Left ventricle myocardium superior (tissue), 1 donor: ENCODE measurements at places on chromosomes 3 and 15.

DNA sequence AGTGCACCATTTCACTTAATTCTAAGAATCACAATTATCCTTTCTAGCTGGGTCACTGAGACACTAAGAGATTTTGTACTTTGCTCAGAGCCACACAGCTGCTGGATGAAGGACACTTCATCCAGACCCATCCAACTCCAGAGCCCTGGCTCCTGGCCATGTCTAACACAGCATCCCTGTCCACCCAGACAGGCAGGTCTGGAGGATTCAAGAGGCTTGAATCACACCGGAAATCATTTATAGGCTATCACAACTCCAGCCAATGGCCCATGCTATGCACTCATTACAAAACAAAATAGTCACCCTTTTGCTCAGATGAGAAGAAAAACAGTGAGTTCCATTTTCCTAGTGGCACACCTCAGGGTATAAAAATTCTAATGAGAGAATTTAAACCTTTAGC lies 198.2 kb upstream of the LMCD1 start:
- DNase-seq, result no peak

- DNase-seq, result no peak
Measured at GRCh38 chr3:171749124-171749523, 61.2 kb downstream of the PLD1 start.

DNA sequence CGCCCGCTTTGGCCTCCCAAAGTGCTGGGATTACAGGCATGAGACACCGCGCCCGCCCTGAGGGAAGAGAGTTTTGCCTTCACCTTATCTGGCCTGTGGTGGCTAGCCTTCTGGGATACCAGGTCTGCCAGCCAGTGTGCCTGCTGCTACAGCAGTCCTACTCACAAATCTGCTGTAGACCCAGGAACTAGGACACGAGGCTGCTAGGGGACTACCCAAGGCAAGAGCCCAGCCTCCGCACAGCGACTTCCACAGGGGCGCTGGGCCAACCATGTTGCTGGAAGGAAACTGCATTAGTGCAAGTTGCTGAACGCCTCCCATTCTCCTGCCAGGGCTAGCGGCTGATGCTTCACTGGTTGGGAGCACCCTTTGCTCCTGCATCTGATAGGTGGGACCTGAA lies 53.7 kb downstream of the DHX30 start:
- DNase-seq, result no peak

DNA sequence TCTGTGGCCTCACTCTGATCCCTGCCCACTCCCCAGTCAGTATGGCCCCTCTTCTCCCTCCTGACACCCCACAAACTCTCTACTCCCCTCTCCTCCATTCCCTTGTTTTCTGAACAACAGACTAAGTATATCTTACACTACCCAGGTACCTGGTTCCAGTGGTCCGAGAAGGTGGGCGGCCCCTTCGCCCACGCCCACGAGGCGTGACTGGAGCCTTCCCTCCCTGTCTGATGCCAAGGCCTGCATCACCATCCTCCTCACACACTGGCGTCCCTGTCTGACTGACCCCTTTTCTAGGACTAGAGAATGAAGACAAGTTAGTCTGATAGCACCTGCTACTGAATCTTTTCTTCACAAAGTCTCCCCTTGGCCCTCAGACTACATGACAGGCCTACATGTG lies 50.0 kb downstream of the TUBGCP4 start:
- DNase-seq, result no peak

GRCh38 chr3:37608061-37608702 lies 253.5 kb upstream of the CTDSPL start:
- DNase-seq, result no peak

DNA sequence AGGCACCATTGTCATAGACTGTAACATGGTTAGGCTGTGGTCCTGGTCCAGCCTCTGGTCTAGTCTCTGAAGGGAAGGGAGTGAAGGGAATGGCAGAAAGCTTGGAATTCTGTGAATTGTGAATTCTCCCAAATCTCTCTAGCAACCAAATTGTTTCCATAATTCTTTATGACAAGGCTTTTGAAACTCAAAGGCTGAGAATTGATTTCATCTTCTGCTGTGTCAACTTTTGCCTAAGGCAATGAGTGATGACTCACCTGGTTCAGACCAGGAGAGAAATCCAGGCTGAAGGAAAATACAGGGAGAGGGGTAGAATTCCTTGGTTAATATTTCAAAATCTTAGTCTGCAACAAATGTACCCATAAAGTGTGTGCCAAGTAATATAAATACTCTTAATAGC lies 82.6 kb upstream of the ADPGK start:
- DNase-seq, result no peak

DNA sequence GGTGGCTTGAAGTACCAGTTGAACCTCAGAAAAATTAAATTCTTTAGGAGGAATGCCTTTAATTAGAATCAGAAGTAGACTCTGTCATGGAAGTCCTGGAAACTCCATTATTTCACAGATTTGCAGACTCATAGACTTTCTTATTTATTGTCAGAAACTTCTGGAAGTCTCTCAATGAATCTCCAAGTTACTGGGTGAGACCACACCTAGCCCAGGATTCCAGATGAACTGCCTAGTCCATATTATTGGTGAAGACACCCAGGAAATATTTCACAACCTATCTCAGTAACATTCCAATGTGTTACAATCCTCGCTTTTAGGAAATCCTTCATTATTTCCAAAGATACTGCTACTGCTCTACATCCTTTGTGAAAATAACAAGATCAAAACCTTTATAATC lies 6.5 kb upstream of the THBS1 start:
- no peak for DNase-seq

GRCh38 chr3:33074217-33075067 lies 22.5 kb downstream of the GLB1 start:
- peak; percentile 51 for DNase-seq

DNA sequence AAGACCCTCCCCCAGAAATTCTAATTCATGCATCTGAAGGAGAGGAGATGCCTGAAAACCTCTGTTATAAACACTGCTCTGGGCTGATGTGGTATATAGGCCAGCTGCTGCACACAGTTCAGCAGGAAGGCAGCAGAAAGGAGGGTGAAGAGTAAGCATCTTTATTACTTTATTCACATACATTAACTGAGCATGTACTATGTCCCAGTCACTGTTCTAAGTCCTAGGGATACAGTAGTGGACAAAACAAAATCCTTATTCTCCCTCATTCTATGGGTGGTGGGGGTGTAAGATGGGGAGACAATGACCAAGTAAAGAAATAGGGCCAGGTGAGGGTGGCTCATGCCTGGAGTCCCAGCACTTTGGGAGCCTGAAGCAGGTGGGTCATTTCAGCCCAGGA lies 17.8 kb upstream of the CHRNB4 start:
- DNase-seq, result no peak

GRCh38 chr15:73337187-73337586 lies 31.6 kb downstream of the HCN4 start:
- DNase-seq, result no peak

- no peak for DNase-seq
Measured at GRCh38 chr3:72894976-72895552, 7.2 kb downstream of the GXYLT2 start.

DNA sequence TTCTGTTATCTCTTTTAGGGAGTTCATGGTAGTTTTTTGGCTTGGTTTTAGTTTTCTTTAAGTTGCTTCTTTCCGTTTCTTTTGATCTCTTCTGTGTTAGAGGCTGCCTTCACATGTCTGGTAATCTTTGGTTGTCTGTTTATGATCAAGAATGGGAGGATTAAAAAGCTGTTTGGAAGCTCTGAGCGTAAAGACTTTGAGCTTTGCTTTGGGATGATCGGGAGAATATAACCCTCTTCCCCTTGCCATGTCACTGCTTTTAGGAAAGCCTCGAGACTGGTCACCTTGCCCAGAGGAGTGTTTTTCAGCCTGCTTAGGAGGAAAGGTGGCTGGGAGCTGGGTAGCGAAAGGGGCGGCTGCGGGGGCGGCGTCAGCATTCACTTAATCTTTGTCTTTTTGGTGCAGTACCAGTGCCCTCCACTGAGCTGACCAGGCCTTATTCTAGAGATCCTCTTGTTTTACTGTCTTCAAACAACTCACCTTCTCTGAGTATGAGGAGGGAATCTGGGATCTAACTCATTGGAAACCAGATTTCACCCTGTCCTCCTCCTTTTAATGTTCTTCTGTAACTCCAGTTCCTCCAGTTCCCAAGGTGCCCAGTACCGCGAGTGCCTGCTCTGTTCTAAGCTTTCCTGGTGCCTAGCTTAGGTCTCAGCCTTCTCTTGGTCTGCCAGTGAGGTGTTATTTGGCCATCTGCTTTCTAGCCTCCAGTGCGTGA lies 15.5 kb downstream of the TATDN2 start:
- DNase-seq, result no peak

GRCh38 chr3:121992601-121993560 lies 29.2 kb downstream of the ILDR1 start:
- DNase-seq, result no peak

- peak; percentile 34 for DNase-seq
Measured at GRCh38 chr15:32861761-32862160, 144.0 kb downstream of the GREM1 start.

DNA sequence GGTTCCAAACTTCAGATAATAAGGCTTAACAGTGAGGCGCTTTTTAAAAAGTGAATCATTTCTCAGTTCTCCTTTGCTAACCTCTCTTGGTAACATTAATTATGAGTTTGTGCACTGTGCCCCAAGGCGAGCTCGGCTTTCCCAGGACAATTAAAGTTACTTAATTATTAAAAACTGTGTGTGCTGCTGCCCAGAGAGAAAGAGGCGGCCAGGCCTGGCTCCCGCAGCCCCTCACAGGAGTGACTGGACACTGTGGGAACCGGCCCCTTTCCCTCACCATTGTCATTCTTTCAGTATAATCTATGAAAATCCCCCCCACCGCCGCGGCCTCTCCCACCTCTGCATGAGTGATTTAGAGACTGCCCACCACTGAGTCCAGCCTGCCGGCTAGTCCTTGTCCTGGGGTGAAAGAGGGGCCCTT lies 43.1 kb upstream of the HES1 start:
- DNase-seq, result no peak

GRCh38 chr3:113769551-113769950 lies 22.7 kb downstream of the ATP6V1A start:
- no peak for DNase-seq

DNA sequence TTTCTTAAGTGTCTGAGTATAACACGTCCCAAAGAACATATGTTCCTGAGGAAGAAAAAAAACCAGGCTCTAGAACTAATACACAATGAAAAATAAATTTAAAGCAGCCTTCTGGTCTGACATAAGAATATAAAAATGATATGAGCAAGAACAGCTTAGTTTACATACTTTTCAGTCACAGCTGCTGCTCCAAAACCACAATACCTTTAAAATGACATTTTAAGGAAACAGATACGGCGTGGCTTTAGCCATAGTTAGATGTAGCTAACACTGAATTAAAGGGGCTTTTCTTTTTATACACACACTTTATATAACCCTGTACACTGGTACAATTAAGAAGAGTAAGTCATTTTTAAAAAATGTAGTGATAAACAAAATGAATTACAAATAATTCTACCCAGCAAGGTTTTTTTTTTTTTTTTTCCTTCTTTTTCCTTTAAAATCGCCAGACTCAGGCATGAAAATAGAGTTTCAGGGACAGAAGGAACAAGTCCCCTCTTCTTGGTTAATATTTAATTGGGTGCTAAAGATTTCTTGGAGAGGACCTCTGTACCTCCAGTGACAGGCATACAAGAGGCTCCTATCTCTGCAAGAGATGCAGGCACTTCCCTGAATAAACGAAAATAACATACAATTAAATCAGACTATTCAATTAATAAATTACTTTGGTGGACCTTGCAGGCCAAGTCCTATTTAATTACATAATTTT lies 265.6 kb downstream of the FOXP1 start:
- DNase-seq, result no peak

DNA sequence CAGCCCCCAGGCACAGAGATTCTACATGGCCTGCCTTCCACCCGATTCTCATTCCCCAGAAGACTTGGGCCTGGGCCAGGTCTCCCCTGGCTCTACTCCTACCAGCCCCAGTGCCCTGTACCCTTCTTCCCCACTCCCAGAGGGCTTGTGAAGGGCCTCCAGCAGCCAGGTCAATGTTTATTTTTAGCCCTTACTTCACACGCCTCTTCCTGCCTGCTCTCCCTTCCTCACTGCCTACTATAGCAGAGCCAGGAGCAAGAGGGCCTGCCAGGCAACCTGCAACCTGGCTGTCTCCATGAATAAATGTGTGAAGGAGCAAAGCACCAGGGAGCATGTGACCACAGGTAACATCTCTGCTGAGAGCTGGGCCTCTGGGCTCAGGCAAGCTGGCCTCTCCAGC lies 26.4 kb upstream of the APEH start:
- DNase-seq, result peak; percentile 62

- no peak for DNase-seq
Measured at GRCh38 chr15:42149493-42150218, 6.8 kb downstream of the PLA2G4F start.

- no peak for DNase-seq
Measured at GRCh38 chr3:14410503-14411165, 8.2 kb downstream of the SLC6A6 start.

DNA sequence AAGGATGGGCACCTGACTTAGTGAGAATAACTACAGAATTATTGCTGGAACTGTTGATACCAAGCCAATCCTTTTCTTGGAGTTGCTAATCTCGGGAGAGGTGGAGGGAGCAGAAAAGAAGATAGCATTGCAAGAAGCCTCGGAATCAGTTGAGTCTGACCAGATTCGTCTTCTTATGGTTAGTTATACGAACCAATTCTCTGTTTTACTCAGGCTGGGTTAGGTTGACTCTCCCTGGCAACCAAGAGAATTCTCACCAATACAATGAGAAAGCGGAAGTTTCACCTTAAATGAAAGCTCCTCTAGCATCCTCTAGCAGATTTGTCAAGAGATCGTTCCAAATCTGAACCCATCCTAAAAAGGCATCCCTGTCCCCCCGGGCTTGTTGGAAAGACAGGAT lies 43.5 kb upstream of the UBE2E1 start:
- no peak for DNase-seq

- DNase-seq, result peak; percentile 19
Measured at GRCh38 chr15:101012326-101013200, 93.4 kb downstream of the LRRK1 start.

DNA sequence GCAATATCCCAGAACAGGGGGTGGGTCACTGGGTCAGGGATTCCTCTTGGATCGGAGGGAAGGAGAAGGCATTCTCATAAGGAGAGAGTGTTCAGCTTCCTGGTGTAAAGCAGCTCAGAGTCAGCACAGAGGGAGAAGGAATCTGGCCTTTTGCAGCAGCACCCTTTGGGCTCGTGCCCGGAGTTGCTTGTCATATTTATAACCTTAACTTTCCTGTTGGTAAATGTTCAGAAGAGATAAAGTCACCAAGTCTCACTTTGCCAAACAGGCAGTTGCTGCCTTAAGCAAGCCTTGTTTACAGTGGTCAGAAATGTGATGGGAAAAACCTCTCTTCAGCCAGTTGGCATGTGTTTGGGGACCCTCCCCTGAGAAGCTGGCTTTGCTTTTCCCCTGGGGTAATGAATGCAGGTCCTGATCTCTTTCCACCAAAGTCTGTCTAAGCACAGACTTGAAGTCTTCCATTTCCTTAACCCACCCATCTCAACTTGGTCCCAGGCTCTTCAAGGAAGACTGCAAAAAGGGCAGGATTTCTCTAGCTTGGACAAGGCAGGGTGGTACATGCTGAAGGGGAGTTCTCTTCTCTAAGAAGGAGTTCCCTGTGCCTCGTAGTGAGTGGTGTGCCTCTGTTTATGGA lies 206.9 kb upstream of the BHLHE40 start:
- peak; percentile 92 for DNase-seq

DNA sequence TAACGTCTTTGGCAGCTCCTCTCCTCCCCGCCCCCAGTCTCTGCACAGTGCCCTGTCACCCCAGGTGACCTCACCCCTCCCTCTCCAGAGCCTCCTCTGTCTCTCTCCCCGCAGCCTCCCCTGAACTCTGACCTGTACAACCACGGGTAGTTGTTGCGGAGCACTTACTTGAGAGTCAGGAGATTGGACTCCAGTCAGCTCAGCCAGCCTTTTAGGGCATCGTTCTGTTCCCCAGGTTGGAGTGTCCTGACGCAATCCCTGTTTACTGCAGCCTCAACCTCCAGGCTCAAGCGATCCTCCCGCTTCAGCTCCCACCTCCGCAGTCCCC lies 177.7 kb downstream of the UACA start:
- DNase-seq, result no peak
